ENCODE measurements at places on chromosomes 3 and 15.

- no peak for DNase-seq
Observed at GRCh38 chr15:101039461-101039860, 120.3 kb downstream of the LRRK1 start.

DNA sequence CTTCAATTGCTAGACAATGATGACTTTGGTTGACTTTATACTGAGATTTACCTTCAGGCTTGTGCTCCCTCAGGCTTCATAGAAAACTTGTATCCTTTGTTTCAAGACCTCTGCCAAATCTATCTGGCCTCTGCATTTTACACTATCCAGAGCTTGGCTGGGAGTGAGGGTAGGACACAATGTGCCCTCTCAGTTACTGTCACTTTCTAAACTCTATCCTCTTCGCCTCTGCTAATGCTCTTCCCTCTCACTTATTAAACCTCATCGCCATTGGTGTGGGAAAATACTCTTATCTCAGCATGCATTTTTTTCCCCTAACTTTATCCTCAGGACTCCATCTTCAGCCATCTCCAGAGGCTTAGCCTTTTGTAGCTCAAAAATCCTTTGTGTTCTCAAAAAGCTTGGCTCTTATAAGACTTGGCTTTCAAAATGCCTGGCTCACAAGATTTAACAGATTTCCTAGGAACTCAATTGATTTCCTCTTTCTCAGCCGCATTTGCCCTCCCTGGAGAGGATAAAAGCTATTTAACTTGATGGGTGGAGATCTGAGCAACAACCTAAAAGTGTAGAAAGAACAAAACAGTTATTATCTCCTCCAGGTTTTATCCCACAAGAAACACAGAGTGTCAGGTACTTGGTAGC is 28.3 kb downstream of the SUCNR1 start:
- DNase-seq, result no peak

GRCh38 chr3:143078883-143079282 is 40.7 kb upstream of the CHST2 start:
- DNase-seq, result no peak

DNA sequence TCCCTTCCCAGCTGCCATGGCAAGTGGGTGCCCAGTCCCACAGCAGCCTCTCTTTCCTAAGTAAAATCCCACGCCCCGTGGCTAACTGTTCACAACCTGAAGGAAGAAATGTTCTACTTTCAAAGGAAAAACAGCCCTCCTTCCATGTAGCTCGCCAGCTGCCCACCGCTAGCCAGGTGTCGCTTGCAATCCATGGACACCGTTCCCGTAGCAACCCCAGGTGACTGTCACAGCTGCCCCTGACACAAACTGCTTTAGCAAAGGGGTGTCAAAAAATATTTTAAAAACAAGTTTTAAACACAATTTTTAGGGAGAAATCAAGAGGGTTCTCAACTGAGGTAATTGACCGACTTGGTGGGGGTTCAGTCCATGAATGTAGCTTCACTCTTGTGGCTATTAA is 21.0 kb upstream of the CGNL1 start:
- no peak for DNase-seq

- DNase-seq, result peak; percentile 81
Observed at GRCh38 chr15:100114100-100114499, 227.7 kb downstream of the ADAMTS17 start.

DNA sequence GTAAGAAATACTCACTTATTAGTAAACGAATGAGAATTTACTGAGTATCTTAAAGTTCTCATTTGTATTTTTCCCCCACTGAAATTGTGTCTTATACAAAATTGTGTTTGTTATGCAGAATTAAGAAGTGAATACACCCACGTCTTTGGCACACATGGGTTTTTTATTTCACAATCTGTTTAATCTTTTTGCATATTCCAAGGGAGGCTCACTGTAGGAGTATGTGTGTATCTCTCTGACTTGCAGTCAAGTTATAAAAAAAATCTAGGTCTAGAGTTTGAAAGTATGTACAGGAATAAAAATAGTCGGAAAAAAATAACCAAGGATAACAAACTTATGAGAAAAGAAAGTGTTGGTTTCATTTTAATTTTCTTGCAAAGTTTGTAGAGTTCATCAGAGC is 255.2 kb downstream of the PDCD6IP start:
- DNase-seq, result no peak

DNA sequence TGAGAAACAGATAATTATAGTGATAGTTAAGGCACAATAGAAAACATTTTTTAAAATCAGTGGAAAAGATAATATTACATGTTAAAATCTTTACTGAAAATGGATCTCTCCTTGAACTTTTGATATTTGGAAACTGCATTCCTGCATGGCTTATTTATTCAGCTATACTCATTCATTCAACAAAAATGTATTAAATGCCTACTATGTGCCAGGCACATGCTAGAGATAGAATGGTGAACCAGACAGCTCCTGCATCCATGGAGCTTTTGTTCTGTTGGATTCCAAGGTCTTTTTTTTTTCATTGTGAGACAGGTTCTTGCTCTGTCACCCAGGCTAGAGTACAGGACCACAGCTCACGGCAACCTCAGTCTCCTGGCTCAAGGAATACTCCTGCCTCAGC is 4.5 kb downstream of the PXK start:
- DNase-seq, result no peak

DNA sequence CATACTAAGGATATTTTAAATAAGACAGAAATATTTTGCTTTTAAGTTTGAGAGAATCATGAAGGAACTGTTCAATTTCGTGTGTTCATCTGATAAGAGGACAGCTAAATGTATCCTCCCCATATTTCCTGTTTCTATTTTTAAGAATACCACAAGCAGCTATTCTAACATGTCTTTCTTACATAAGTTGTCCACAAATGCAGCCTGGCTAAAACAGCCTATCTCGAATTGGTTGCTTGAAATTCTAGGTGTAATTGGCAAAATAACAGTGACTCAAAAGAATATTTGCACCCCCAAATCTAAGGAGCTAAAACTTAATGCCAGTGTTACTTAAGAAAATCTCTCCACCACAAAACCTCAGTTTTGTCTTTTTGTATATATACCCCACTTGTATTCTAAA is 35.0 kb downstream of the BTLA start:
- DNase-seq, result no peak

- DNase-seq, result no peak
Observed at GRCh38 chr15:89829616-89830440, 15.2 kb upstream of the ANPEP start.

GRCh38 chr3:153783106-153783505 is 338.1 kb upstream of the ARHGEF26 start:
- DNase-seq, result no peak

DNA sequence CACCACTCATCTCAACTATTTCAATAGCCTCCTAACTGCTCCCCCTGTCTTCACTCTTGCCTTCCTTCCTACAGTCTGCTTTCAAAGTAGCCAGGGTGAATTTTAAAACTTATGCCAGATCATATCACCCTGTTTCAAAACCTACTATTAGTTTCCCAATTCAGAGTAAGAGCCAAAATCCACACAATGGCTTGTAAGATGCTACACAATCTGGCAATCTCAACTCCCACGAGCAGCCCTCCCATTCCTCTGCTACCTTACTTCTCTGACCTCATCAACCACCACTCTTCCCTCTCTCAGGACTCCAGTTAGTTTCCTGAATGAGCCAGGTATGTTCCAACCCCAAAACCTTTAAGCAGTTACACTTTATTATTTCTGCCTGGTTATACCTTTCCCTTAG is 62.5 kb downstream of the VPS13C start:
- no peak for DNase-seq

GRCh38 chr3:116067326-116067725 is 378.0 kb downstream of the LSAMP start:
- DNase-seq, result no peak

- no peak for DNase-seq
Observed at GRCh38 chr3:107239703-107240102, 137.5 kb upstream of the CCDC54 start.

DNA sequence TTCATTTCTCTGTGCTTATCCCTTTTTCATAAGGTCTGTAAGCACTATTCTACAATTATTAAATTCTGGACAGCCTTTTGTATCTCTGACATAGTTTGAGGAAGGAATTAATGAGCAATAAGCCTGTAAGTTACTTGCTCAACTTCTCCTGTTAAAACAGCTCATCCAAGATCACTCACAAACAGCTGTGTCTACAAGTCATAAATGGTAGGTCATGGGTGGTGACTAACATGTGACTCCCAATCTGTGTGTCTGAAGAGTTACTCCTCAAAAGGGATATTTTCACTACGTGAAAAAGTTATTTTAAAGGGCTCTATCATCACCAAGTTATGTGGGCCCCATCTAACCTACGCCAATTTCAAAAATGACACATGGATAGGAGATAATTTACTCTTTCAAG is 145.2 kb upstream of the CBLB start:
- DNase-seq, result no peak

DNA sequence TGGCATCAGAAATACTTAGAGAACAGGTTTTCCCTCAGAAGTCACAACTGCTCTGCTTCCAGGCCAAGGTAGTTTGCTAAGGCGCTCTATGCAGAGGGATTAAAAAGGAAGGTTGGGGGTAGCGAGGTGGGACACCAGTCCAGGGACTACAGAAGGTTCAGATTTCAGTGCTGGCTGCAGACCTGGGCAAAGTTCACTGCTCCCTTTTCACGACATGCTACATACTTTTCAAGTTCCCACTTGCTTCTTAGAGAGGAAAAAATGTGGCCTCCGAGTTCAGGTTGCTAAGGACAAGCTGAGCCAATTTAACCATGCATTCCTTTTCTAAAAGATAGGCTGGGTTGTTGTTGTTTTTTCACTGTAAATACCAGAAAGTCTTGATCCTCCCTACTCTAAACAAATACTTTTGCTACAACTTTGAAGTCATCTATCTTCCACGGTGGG is 158.6 kb upstream of the NR2F2 start:
- no peak for DNase-seq

DNA sequence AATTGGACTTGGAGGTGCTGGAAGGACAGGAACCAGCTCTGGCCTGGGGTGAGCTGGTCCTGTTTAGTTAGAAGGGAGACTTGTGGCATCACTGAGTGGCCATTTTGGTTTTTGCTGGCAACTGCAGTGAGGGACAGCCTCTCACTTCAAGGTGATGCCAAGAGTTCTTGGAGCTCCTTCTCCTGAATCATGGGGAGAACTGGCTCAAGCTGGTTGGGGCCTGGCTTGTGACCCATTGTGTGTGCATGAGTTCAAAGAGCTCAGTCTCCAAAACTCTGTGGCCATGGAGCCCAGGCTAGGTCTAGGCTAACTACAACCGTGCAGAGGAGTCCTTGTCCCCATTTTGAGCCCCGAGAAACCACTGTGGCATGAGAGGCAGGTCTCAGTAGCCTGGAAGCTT is 60.1 kb upstream of the ZNF148 start:
- no peak for DNase-seq

DNA sequence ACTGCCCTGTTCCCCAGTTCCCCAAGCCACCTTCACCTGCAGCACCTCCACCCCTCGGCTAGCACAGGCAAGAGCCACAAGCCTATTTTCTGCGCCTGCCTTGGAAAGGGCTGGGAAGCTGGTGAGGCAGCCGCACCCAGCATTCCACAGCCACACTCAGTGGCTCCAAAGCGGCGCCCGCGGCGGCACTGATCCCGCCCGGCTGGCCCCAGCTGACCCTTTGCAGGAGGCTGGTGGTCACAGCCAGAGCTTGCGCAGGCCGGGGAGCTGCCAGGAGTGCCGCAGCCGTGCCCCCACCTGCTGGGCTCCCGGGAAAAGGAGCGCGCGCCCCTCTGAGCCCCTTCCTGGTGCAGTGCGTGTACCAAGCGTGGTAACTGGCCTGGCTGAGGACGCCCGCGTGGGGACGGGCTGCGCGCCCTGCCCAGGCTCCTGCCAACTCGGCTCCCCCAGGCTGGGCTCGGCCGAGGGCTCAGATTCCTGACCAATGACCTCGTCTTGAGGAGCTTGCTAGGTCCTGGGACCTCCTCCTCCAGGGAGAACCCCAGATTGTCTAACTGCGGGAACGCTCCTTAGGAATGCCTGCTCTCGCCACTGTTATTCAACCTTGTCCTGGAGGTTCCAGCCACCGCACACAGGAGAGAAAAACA is 13.3 kb downstream of the GRAMD2A start:
- DNase-seq, result no peak

DNA sequence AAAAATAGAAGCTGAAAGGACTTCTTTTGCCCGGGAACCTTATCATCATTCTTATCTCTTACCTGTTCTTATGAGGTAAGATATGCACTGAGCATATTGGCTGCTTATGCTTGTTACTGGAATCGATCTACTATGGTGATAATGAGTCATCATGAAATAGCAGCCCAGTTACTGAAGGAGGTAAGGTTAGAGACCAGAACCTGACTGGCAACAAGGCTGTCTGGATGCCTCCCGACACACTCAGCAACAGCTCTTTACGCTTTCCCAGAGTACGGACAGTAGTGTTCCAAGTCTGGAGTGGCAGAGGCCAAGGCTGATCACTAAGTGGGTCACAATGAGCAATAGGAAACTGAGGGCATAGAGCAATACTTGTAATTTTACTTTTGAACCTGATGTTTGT is 314.1 kb downstream of the NLGN1 start:
- peak; percentile 3 for DNase-seq

- no peak for DNase-seq
Observed at GRCh38 chr3:177835008-177835407, 637.7 kb upstream of the TBL1XR1 start.

- DNase-seq, result no peak
Observed at GRCh38 chr3:39485547-39485946, 18.1 kb downstream of the MOBP start.

DNA sequence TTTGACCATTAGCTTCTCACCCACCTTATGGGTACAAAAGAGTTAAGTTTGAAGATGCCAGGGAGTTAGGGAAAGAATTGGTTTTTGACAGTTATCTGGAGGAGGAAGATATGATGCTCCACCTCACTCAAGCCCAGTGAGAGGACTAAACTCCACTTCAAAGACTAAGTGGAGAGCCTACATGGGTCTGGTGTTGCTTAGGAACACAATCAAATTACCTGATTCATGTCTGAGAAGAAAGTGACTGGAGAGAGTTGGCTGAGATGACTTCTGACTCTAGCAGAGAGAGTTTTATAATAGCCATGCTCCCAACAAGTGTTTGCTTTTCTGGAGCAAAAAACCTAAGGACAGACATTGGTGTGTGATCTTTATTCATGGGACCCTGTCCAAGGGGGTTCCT is 43.3 kb downstream of the SUCNR1 start:
- DNase-seq, result no peak

DNA sequence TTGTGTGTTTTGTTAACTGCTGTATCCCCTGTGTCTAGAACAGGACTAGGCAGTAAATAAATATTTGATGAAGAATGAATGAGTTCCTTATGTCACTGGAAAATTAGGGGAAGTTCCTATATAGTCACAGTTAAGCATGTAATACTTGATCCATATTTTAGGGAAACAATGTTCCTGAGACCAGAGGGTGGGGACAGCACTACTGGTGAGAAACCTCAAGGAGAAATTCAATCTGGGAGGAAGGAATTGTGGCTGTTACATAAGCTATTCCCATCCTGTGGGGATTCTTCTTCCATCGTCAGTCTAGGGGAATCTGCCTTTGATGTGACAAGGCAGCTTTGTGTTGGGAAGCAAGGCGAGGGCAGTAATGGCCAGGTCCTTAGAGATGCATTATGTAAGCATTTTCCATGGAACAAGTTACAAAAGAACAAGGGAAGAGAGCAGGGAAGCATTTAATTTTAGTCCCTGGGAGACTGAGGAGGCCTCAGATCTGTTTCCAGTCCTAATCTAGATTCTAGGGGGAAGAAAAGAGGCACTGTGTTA is 219.3 kb upstream of the TTC14 start:
- DNase-seq, result no peak

All from Ammon's horn (tissue), 1 donor.